Urinary bladder (tissue), 4 donors: ENCODE measurements at places on chromosomes 2 and 18. TPM values are rescaled to one million over a fixed set of nuclear protein-coding genes. Genes with fewer than 3 reads are reported as not detected.

Gene MARCHF7
- 212 TPM for total RNA-seq

Gene SH3RF3
- total RNA-seq: 3.6 TPM

Gene NOL4
- total RNA-seq: 1.3 TPM

Gene ZNF385B
- 2.5 TPM for total RNA-seq

Gene PSD4
- total RNA-seq: 9.7 TPM

Gene PLB1
- 5.0 TPM for total RNA-seq

Gene DNAJC5G
- 0.42 TPM for total RNA-seq

Gene TP53I3
- total RNA-seq: 28.6 TPM

DNA sequence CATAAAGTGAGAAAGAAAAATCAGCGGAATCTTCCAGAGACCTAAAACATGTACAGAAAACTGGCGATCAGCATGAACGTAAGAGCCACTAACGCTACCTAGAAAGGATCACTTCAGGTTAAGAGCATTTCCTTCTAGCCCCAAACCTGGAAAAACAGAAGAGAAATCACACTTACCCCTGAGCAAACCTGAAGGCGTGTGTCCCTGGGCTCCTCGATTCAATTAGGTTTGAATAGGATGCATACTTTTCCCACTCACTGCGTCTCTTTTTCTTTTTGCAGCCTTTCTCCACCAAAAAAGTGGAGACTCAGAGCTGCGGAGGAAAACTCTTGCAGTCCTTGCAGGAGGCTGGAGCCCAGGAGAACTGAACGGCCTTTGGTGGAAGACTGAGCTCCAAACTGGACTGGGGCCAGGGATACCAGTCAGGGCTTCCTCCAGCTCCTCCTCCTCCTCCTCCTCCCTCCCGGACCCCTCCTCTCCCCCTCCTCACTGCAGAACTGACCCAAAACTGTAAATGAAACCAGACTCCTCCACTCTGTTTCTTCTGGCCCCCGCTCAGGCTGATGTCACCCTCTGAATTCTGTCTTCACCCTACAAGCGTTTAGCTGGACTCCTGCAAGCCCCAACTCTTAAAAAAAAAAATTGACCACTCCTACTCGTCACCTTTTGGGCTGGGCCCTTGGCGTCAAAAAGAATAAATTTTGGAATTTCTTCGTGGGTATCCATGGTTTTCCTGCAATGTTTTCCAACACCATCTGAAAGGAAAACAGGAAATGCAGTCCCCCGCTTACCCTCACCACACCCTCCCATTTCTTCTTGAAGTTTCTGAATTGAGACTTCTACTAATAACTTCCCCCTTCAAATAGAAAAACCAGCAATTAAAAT is at the start of gene COL6A3:
Gene COL6A3 (minus strand): TSS at position 388 of the 885 bp plus-strand sequence. CDS start 17,347 bp downstream, outside the sequence.
- peak; percentile 79 for DNase-seq

- DNase-seq: no peak
Observed at GRCh38 chr18:76487782-76488181, 7.3 kb downstream of the ZNF516 start.

- peak; percentile 67 for DNase-seq
Observed at GRCh38 chr2:149017116-149017985, 21.1 kb upstream of the LYPD6B start.

- DNase-seq: no peak
Observed at GRCh38 chr2:176085861-176086771, 2.4 kb upstream of the EVX2 start.

DNA sequence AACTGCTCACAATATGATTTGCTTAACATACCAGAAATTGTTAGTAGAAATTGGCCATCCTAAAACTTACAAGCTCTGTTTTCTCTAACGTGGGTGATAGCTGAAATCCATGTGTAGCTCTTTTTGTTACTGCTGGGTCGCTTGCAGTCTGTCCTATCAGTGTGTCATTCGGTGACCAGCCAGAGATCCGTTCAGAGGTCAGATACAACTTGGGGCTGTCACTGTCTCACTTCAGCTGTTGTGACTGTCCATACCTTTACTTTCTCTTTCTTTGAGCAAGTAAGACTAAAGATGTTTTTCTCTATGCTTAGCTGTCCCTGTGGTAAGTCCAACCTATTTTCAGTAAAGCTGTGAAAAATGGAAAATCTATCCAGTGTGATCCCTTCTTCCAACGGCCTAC is 282.9 kb upstream of the KCNH7 start:
- no peak for DNase-seq

GRCh38 chr18:42534313-42534712 is 579.3 kb downstream of the PIK3C3 start:
- no peak for DNase-seq

DNA sequence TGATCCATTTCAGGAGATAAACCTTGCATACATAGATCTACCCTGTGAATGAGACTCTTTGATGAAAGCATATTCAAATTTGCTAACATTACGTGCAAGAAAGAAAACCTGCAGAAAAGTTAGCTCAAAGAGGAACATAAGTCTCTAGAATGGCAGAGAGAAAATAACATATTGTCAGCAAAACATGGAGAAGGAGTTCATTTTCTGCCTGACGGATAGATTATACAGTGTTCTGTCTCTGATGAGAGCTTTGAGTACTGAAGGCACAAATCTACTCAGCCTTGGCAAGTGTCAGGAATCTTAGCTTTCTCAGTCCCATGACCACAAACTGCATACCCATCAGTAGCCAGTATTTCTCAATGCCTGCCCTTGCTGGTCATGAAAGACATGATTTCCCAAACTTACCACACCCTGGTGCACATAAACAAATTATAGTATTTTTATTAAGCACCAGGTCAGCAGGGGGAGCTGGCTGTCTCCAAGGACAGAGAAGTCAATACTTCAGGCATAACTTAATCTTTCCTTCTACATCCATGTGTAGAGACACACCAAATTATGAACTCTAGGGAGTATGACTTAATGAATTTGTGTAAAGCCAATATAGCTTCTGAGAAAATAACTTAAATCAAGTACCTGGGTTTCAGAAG is 401.2 kb upstream of the SOX11 start:
- DNase-seq: no peak

DNA sequence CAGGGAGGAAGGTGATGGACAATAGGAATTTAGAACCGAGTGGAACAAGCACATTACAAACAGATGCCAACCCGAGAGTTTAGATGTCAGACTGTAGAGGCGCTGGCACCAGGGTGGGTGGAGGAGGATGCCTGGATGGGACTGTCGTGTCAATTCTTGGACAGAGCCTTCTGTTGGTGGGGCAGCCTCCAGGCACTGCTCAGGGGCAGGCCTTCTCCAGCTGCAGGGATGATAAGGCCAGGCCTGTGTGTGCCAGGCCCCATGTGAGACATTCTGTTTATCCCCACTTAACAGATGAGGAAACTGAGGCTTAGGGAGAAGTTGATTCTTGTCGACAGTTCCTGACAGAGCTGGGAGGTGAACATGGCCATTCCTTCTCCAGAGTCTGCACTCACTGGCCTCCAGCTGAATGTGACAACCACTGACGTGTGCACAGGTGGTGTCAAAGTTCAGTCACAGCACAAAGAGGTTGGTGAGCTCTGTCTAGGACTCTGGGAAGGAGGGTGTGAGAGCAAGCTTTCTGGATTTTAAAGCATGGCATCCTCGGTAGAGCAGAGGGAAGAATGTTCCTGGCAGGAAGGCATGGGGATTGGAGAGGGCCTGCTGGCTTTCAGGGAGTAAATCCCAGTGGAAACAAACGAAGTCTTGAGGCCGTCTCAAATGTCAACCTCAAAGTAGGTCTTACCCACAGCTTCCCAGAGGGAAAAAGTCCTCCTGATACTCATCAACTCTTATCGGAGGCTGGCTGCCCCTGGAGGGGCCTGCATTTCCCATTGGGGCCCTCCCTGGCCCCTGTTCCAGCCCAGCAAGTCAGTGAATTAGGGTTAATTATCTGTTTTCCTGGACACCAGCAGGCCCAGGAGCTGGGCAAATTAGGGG is 52.4 kb downstream of the GLI2 start:
- DNase-seq: no peak

GRCh38 chr2:73074110-73075069 is 2.9 kb upstream of the SFXN5 start:
- no peak for DNase-seq

DNA sequence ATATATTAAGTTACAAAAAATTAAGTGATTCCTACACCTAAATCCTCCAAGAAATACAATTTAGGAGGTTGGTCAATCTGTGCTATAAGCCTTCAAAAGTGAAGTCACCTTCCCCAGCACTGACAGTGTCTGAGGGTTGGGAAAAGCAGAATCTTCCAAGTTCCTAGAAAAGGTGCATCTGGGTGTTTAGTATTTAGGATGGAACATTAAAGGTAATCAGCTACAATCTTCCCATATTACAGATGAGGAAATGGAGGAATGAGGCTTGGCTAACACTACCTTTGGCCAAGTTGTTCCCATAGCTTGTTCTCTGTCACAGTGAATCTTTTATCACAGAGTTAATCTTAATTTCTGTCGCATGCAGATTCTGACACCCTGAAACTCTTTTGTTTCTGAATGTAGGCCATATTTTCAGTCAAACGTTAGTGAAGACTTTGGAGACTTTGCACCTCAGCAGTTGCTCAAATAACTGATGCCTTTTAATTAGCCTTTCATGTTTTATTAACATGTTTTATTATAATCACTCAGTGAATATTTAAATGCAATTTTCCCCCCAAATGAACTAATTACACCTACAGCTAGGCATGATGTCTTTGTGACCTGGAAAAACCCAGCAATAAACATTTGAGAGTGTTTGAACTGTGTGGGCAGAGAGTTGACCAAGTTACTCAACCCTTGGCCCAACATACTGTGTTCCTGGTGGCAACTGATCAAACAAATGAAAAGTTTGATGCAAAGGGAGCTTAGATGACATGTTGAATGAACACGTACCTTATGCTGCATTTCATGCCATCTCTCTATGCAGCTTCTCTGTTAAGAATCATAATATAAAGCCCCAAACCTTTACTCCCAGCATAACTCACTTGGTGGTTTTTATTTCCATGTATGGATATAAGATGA is 17.6 kb downstream of the FN1 start:
- no peak for DNase-seq

GRCh38 chr2:96325041-96325883 is at the start of gene ITPRIPL1:
Gene ITPRIPL1, plus strand, starts transcription at chr2:96325317. Its CDS starts 523 bp downstream, at chr2:96325840.
- DNase-seq: no peak

DNA sequence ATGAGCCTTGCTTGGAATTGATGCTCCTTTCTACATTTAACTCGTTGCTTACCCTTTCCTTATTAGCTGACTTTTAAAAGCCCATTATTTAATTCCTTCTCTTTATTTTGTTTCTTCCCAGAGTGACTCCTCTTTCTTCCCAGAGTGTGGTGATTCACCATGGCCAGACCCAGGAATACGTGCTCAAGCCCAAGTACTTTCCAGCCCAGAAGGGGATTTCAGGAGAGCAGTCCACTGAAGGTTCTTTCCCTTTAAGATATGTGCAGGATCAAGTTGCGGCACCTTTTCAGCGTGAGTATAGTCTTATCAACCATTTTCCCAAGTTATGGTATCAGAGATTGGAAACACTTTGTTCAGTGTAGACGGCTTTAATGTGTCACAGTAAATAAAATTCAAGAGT is 163.7 kb downstream of the LTBP1 start:
- DNase-seq: no peak

- no peak for DNase-seq
Observed at GRCh38 chr2:241844066-241844728, 14.5 kb downstream of the PDCD1 start.

- DNase-seq: no peak
Observed at GRCh38 chr2:191791953-191792560, 54.8 kb downstream of the CAVIN2 start.

DNA sequence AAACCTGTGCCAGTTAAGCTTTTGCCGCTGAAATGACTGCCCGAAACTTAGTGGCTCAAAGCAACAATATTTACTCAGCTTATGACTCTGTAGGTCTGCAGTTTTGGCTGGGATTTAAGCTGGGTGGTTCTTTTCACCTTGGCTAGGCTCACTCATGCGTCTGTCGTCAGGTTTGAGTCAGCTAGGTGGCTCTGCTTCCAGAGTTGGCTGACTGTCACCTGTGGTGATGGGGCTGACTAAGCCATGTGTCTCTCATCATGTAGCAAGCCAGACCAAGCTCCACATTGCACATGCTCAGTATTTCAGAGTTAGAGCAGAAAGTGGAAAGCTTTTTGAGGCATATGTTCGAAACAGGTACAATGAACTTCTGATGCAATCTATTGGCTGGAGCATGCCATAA is 354.8 kb downstream of the MEIS1 start:
- no peak for DNase-seq

DNA sequence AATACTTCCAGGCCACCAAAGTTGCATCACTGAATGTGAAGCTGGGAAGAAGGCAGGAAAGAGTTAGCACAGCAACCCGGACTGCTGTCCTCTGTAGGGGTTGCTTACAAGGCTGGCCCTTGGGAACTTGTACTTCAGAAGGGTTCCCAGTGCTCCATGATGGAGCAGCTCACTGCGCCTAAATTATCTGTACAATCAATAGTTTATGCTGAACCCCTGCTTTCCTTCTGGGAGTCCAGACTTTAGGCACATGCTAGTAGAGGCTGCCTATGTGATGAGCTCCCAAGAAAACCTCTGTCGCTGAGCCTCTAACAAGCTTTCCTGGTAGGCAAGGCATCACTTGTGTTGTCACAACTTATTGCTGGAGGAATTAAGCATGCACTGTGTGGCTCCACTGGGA is 34.3 kb downstream of the XDH start:
- DNase-seq: no peak
